ENCODE measurements at places on chromosomes 1 and 21. TPM values are rescaled to one million over a fixed set of nuclear protein-coding genes. Genes with fewer than 3 reads are reported as not detected.

DNA sequence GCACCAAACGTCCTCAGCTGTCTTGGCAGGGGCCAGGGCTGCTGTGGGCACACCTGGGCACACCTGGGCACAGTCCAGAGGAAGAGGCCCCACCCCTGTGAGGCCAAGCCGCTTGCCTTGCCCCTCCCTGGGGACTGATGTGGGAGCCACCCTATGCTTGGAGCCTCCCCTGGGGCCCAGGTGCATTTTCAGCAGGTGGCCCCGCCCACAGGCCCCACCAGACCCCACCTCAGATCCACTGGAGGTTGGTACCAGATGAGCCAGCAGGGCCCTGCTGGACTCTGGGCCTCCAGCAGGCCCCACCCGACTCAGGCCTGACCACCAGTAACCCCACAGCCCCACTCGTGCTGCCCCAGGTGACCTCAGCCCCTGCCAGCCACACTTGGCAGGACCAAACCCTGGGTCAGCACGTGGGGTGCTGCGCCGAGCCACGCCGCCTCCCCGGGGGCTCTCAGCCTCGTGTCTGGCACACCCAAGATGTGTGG lies 8.8 kb downstream of the SLC19A1 start:
- H3K27me3 ChIP-seq: no peaks in the 10 kb centered on the region
- no peaks in the 10 kb centered on the region for H3K36me3 ChIP-seq

DNA sequence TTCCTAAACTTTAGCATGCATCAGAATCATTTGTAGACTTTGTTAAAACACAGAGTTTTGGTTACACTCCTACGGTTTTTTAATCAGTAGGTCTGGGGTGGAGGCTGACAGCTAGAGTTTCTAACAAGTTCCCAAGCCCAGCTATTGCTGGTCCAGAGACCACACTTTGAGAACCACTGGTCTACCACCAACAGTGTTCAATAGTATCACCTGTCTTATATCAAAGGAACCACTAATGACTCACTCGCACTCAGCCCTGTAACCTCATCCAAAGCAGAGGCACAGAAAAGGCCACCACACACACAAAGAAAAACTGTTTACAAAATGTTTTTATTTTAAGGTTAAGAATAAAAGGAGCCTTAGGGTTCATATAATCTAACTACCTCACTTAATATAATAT lies 68.7 kb downstream of the HIVEP3 start:
- no peaks in the 10 kb centered on the region for H3K36me3 ChIP-seq
- DNase-seq: no peak
- H3K4me3 ChIP-seq: no peak overlapping the region

The KCNE2 gene
- not detected for total RNA-seq

- no peaks in the 10 kb centered on the region for H3K4me1 ChIP-seq
- no peak overlapping the region for H3K4me3 ChIP-seq
- DNase-seq: no peak
- H3K27me3 ChIP-seq: no peaks in the 10 kb centered on the region
- H3K36me3 ChIP-seq: no peaks in the 10 kb centered on the region
Observed at GRCh38 chr1:207218512-207219362, 102.7 kb upstream of the CD55 start.

The OR2AK2 gene
- not detected for total RNA-seq

- no peaks in the 10 kb centered on the region for H3K36me3 ChIP-seq
- H3K27ac ChIP-seq: peak overlapping the region; percentile 96
- H3K4me1 ChIP-seq: peaks cover 26% of the 10 kb centered on the region
Observed at GRCh38 chr21:15065392-15066122, 757 bp upstream of the NRIP1 start.

GRCh38 chr1:90782046-90782445 lies 64.9 kb upstream of the BARHL2 start:
- H3K4me1 ChIP-seq: no peaks in the 10 kb centered on the region
- H3K4me3 ChIP-seq: no peak overlapping the region
- H3K36me3 ChIP-seq: no peaks in the 10 kb centered on the region
- H3K27ac ChIP-seq: no peak overlapping the region
- no peak for DNase-seq

DNA sequence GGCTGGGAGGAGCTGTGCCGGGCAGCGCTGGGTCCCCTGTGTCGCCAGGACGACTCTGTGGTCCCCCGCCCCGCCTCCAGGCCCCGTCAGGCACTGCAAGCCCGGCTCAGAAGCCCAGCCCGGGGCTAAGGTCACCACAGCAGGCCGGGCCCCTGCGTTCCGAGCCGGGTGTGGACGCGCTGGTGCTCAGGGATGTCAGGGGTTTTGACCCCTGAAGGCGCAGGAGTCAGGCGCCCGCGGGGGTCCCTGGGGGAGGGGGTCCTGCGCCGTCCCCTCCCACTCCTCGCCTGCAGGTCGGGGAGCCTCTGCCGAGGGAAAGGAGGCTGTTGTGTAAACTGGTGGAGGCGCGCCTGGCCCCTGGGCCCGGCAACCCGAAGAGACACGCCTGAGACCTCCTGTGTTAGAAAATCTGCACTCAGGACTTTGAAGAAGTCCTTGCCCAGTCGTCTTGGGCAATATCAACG lies 23.7 kb upstream of the TMEM54 start:
- no peaks in the 10 kb centered on the region for H3K36me3 ChIP-seq
- H3K27me3 ChIP-seq: peaks cover 4% of the 10 kb centered on the region
- H3K27ac ChIP-seq: no peak overlapping the region
- peaks cover 4% of the 10 kb centered on the region for H3K4me1 ChIP-seq
- DNase-seq: peak; percentile 39

The CLDN8 gene
- total RNA-seq: not detected

GRCh38 chr1:154957091-154957657 lies 1.3 kb upstream of the PBXIP1 start:
- no peak for DNase-seq
- no peaks in the 10 kb centered on the region for H3K27me3 ChIP-seq
- H3K36me3 ChIP-seq: no peaks in the 10 kb centered on the region

DNA sequence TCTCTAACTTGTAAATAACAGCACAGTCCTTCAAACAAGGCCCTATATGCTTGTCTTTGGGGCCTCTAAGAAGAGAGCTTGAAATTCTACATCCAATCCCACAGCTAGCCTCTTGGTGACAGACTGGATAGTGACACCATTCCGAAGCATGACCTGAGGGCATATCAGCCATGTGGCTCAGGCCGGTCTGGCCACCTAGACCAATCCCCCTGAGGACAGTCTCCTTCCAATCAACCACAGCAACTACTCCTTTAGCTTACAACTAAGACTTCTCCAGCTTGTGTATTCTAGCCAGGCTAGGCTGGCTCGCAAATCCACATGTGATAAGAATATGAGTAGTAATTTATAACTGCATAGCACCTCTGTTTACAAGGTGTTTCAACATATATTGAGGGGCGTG lies 14.0 kb downstream of the BCAR3 start:
- no peaks in the 10 kb centered on the region for H3K36me3 ChIP-seq
- peak overlapping the region; percentile 40 for H3K27ac ChIP-seq
- peaks cover 62% of the 10 kb centered on the region for H3K4me1 ChIP-seq
- no peaks in the 10 kb centered on the region for H3K27me3 ChIP-seq

The DEPDC1 gene
- total RNA-seq: 1.4 TPM

The MIXL1 gene
- total RNA-seq: not detected

DNA sequence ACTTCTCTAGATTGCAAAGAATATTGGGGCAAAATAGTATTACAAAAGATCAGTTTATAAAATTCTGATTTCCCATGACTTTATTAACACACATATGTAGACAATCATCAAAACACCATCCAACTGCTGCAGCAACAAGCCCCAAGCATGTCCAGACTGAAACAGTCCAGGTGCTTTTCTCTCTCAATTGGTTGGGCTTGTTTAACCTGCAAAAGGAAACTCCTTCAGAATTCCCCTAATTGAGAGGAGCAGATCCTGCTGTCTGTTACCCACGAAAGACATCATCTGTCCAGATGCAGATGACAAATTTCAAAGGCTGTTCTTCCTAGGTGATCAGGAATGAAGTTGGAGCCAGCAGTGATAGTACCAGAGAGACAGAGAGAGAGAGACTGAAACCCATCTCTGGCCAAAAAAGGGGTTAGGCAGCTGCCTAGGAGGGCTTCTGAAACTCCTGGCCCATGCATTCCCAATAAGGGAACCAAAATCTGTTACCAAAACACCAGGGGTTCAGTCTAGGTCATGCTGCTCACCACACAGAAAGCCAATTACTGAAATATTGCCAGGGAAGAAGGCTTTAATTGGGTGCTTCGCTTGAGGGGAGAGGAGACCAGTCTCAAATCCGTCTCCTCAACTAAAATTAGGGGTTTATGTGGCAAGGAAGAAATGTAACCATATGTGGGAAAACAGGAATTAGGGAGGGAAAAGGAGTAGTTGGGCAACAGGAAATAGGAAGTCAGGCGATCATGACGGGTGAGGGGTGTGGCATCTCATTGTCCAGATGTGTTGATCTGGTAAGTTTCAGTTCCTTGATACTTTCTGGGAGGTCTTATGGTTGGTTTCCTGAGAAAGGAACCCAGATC lies 34.7 kb upstream of the RGL1 start:
- no peak overlapping the region for H3K27ac ChIP-seq
- H3K36me3 ChIP-seq: no peaks in the 10 kb centered on the region
- no peaks in the 10 kb centered on the region for H3K27me3 ChIP-seq
- H3K4me1 ChIP-seq: no peaks in the 10 kb centered on the region

GRCh38 chr1:24498589-24498988 lies 4.0 kb upstream of the RCAN3 start:
- no peaks in the 10 kb centered on the region for H3K36me3 ChIP-seq
- H3K27ac ChIP-seq: no peak overlapping the region
- H3K4me1 ChIP-seq: peaks cover 5% of the 10 kb centered on the region
- no peak overlapping the region for H3K4me3 ChIP-seq

The NTRK1 gene
- 0.87 TPM for total RNA-seq

The MCOLN3 gene
- 0.35 TPM for total RNA-seq

DNA sequence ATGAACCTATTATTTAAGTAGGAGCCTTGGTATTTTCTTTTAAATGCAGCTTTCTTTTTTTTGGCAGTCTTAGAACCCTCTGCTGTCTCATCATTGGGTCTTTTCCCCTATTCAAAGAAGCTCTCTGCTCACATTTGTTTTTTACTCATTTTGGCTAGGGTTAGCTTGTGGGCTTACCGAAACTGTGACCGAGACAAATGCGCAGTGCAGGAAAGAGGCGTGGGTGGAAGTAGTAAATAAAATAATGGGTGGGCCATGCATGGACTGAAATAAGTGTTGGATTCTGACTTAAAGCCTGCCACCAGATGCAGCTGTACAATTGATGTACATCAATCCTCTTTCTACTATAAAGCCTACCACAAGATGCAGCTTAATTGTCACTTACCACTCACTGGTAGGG lies 14.7 kb downstream of the XPR1 start:
- no peak overlapping the region for H3K4me3 ChIP-seq
- no peaks in the 10 kb centered on the region for H3K36me3 ChIP-seq
- no peaks in the 10 kb centered on the region for H3K27me3 ChIP-seq
- no peak overlapping the region for H3K27ac ChIP-seq

The MAN1C1 gene
- 20.0 TPM for total RNA-seq

The UBL4B gene
- total RNA-seq: not detected

The TEX38 gene
- total RNA-seq: not detected

DNA sequence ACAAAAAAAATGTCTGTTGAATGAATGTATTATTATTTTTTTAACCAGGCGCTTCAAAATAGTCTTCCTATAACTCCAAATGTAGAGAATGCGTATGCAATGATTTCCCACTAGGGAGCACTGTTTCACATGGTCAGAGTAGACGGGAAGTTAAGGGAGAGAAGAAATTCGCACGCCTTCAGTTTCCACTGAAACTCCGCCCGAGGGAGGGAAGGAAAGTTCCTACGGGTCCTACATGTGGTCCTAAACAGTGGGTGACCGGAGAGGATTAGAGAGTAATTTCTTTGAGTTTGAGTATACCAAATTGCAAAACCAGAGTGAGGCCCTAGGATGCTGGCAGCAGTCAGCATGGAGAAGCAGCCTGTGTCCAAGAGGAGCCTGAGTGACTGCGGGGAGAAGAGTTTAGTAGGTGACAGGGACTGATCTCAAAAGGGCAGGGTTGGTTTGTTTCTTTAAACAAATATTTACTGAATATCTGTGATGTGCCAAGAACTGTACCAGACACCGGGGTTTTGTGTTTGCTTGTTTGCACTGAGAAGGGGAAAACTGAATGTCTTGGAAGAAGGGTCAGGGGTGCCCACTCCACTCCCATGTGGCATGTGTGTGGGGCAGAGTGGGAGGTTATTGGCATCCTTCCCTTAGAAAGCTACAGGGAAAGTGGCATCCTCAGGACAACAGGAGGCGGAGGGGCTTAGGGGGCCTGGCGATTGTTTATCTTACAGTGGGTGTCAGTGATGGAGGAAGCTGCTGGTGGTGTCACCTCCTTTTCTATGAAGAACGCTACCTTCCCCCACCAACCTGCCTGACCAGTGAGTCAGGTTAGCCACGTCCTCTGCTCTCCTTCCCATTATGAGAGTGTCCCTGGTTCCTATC lies 22.8 kb downstream of the RNU5D-1 start:
- H3K4me3 ChIP-seq: no peak overlapping the region
- DNase-seq: no peak
- H3K4me1 ChIP-seq: peaks cover 4% of the 10 kb centered on the region
- no peak overlapping the region for H3K27ac ChIP-seq

- peaks cover 5% of the 10 kb centered on the region for H3K36me3 ChIP-seq
- DNase-seq: no peak
- H3K27me3 ChIP-seq: no peaks in the 10 kb centered on the region
- H3K27ac ChIP-seq: no peak overlapping the region
Observed at GRCh38 chr1:176177764-176178163, 29.3 kb downstream of the COP1 start.

GRCh38 chr1:65114322-65114721 lies 33.7 kb upstream of the AK4 start:
- peak overlapping the region; percentile 60 for H3K27ac ChIP-seq
- H3K36me3 ChIP-seq: no peaks in the 10 kb centered on the region
- peaks cover 12% of the 10 kb centered on the region for H3K4me1 ChIP-seq

The RIMS3 gene
- 0.88 TPM for total RNA-seq

DNA sequence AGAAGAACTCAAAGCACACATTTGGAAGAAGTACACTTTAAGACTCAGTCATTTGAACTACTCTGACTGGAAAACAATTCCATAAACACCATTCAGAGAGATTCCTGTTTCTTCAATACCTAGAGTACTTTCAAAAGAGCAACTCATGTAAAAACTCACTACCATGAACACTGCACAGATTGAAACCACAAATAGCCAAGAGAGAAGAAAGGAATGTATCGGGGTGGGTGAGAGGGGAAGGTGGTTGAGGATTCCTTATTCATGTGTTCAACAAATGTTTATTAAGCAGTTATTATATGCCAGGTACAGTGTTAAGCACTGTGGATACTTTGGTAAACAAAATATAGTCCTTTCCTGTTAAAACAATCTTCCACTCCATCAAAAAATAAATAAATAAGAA lies 64.7 kb downstream of the NRIP1 start:
- H3K4me1 ChIP-seq: peaks cover 50% of the 10 kb centered on the region
- no peak overlapping the region for H3K4me3 ChIP-seq
- no peaks in the 10 kb centered on the region for H3K36me3 ChIP-seq
- H3K27me3 ChIP-seq: no peaks in the 10 kb centered on the region
- H3K27ac ChIP-seq: no peak overlapping the region

DNA sequence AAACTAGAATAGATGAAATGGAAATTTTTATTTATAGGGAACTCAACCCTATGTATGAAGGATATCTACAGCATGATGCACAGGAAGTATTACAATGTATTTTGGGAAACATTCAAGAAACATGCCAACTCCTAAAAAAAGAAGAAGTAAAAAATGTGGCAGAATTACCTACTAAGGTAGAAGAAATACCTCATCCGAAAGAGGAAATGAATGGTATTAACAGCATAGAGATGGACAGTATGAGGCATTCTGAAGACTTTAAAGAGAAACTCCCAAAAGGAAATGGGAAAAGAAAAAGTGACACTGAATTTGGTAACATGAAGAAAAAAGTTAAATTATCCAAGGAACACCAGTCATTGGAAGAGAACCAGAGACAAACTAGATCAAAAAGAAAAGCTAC lies 7.9 kb downstream of the USP1 start:
- H3K4me3 ChIP-seq: no peak overlapping the region
- DNase-seq: no peak
- no peak overlapping the region for H3K27ac ChIP-seq
